Skeletal muscle cell (primary cell): ENCODE measurements at places on chromosomes 2 and 18.

DNA sequence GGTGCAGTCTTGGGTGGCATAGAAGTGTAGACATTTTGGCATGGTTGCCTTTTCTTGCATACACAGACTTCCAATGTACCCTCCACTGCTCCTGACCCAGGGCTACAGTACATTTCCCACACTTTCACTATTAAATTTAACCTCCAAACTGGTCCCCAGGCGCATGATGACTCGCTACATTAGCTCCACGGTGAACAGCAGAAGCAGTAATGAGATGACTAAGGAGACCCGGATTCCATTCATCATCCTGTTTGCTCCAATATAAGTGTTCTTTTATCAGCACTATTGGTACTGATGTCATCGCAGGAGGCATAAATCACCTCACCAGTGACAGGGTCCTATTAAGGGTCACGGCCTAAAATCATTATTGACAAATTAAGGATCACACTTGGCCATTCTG is 316.5 kb downstream of the EN1 start:
- peak; percentile 55 for DNase-seq

DNA sequence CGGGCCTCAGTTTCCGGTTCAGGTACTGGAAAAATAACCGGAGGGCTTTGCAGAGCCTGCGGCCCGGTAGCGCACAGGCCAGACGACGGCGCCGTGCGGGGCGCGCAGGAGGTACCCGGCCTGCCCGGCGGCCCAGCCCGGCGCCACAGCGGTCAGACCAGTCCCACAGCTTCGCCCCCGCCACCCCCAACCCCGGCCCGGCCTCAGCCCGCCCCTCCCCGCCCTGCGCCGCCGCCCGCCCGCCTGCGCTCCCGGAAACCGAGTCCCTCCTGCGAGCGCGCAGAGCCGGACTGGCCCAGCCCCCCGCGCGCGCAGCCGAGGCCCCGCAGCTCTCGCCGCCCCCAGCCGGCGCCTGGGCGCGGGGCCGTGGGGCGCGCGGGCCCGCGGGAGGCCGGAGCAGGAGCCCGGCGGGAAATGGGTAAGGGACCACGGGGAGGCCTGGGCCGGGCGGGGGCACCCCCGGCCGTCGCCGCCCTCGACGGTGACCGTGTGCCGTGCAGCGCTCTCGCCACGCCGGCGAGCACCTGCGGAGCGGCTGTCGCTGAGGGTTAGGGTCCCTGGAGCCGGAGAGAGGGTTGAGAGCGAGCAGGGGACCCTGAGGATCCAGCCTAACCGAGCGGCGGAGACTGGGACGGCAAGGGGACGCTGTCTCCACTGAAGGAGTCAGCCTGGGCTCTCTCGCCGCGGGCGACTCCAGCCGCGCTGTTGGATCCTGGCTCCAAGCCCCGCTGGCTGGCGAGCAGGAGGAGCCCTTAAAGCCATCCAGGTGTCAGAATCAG is 16.5 kb upstream of the PSD4 start:
- no peak for DNase-seq

DNA sequence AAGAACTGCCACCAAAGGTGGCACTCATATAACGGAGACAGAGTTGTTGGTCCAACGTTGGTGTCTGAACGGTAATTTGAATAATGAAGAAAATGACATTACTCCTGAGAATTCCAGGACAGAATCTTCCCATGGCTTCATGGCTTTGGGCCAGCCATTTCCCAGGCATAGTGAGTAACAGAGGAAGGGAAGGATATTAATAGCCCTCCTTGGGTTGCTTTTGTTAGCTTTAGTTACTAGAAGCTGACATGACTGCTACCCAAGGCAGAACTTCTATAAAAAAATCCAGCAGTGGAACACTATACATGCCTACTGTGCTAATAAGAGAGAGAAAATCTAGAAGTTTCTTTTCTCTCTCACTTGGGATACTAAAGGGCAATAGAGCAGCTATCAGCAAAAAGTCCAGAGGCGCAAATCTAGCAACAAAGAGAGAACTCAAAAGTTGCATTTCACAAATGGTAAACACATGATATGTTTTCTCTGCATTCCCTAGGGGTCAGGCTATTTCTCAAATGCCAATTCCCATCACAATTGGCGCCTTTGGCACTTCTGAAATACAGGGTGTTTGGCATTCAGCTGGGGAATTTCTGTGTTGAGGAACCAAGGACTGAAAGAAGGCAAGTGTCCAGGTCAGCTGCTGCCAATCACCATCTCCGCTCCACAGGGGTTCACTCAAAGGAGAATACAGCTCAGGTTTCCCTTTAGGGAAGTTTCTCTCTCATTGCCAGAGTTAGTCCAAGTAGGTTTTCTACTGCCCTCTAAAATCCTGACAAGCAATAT is 160.8 kb upstream of the KYNU start:
- DNase-seq = peak; percentile 35

DNA sequence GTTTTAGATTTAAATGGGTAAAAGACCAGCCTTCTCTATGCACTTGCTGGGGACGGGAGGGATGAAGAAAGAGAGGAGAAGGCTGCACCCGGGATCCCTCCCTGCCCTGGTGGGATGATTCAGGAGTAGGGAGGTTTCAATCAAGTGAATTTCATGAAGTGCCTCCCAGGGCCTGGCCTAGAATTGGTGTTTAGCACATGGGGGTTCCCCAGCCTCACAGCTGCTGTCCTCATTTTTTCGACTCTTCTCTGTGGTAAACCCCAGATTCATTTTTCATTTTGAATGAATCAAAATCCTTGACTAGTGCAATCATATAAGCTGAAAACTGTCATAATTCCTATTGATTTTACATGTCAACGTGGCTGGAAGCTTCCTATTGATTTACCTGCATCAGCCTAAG is 81.1 kb downstream of the LPIN1 start:
- no peak for DNase-seq

DNA sequence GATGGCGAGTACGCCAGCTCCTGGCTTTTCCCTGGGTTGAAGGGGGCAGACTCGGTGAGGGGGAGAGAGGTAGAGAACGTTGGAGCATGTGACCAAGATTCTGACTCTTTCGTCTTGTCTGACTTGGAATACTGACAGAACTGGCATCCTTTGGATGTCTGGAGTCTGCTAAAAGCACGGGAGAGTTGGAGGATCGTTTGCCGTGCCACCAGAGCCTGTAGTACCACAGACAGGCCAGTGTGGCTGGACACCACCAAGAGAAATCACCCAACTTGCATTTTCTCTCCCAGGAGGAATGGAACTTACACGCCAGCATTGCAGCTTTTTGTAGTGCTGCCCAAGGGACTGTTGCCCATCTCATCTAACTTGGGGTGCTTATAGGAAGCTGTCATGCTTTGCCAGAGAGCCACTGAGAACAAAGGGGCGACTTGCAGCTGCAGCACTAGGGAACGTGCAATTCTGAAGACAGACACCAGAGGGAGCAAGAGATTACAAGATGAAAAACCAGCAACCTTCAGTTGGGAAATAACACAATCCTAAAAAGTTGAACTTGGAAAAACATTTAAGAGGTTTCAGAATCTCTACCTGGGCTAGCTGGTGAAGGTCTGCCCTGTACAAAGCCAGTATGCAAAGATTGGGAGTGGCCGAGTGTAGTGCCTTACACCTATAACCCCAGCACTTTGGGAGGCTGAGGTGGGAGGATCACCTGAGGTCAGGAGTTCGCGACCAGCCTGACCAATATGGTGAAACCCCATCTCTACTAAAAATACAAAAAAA is 24.1 kb downstream of the PSMG2 start:
- DNase-seq = peak; percentile 19

- no peak for DNase-seq
Measured at GRCh38 chr2:105789745-105790460, 45.2 kb downstream of the NCK2 start.

DNA sequence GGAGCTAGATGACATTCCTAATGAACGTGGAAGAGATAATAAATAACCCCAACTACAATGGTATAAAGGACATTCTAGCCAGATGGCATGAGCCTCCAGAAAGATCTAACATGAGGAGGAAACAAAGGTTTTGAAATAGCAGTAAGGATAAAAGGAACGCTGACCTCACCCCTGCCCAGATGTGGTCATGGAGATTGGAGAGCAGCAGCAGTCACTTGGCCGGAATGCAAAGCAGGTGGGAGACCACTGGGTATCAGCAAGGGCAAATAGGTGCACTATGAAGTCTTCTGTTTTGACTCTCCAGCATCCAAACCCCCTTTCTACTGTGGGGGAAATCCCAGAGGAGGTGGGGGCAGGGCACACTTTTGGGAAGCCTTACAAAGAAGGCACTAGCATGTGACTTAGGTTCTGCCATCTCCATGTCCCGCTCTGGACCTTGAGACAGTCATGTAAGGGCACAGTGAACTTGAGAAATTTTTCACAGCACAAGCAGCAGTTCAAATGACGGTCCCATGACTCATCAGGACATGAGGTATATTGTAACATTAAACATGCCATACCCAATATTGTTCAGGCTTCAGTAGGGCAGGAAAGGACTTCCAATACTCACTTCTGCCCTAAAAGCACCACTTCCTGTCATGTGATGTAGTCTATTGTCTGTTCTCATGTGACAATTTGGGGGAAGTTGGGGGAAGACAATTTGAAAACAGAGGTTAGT is 55.2 kb downstream of the METTL4 start:
- peak; percentile 87 for DNase-seq

DNA sequence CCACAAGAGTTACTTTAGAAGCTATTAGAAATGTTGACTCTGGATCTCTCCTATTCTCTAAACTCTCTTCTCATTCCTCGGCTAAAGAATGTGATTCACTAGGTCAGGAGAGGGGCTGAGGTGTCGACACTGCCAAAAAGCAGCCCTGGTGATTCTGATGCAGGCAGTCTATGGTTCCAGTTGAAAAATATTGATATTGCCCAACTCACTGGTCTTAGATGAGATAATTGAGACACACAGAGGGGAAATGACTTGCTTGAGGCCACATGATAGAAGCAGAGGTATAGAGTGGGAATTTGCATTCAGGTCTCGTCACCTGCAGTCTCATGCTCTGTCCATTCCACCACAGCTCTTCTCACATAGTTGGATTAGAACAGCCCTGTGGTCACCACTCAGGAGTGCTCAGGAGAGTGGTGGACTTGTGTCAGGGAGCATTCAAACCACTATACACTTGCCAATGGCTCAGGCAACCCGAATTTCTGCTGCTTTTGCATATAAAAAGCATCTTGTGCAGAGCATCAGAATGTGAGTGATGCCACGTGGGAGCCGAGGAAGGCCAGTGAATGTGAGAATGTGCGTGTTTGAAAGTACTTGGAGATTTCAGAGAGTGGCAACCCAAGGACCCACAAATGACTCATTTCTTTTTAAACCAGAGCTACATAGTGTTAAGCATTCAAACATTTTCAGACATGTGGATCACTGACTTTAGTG is 65.1 kb upstream of the CTLA4 start:
- DNase-seq = peak; percentile 79

DNA sequence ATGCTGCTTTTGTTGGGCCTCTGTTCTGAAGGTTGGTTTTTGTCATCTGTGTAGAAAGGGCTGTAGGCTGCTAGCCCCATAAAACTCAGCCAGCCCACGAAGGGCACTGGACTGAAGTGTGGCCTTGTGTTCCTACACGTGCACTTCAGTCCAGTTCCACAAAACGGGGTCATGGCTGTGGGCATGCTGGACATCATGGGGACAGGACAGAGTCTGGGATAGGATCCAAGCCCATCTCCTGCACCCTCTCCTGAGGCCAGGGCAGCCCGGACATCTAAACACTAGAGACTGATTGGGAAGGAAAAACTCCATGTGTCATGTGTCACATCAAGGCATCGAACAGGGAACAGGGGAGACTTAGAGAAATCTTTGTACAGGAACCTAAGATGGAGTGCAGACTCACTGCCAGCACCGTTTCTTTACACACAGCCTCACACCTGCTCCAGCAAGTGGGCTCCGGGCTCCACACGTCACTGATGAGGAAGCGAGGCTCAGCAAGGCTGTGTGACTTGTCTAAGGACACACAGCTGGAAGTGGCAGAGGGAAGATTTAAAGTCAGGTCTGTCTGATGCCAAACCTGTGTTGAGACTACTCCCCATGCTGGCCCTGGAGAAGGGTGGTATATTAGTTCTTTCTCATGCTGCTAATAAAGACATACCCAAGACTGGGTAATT is 74.8 kb upstream of the BCL2L11 start:
- no peak for DNase-seq

DNA sequence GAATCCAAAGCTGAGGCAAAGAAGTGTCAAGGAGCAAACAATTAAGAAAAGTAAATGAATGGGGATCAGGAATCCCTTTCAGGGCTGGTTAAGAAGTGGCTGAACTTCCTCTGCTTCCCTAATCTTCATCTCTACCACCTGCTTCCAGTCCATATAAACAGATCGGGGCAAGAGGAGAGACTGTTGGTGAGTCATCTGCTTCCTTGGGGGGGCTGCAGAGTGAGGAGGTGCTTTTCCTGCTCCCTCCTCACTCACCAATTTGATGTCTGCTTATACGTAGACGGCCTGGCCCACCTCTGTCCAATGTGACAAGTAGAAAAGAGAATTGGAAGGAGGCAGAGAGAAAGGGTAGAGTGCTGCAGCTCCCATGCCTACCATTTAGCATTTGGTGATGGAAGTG is 68.4 kb downstream of the NAB1 start:
- DNase-seq = no peak

- DNase-seq = peak; percentile 17
Measured at GRCh38 chr2:195202163-195202845, 454.7 kb upstream of the SLC39A10 start.
